ENCODE measurements at places on chromosomes 2 and 18. TPM values are rescaled to one million over a fixed set of nuclear protein-coding genes. Genes with fewer than 3 reads are reported as not detected.
A peak's percentile ranks its signal among the peaks of the same experiment; 100 is the strongest.

GRCh38 chr2:45857275-45857609 lies 205.8 kb downstream of the PRKCE start:
- peak; percentile 94 for DNase-seq

DNA sequence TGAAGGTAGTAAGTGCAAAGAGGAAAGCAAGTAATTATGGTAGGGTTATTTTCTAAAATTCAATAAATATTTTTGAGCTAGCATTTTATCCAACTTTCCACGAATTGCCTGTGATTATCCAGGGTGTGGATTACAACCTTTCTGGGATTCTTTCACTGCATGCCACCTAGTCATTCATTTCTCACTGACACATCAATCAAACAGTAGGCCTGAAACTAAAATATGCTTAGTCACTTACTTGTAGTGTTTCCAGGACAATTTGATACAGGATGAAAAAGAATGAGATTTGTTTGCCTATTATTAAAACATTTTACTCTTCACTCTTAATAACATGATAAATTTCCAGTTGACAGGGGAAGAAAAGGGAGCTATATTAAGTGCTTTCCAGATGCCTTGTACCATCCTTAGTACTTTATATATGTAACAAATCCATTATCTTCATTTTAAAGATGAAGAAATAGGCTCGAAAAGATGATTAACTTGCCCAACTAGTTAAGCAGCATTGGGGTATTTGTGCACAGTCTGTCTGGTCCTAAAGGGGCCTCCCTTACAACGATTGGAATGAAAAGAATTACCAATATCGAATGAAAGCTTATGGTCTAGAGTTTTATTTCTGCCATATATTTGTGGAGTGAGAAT lies 70.4 kb downstream of the KCTD1 start:
- DNase-seq = no peak

The NEB gene
- 1,306 TPM for polyA plus RNA-seq

DNA sequence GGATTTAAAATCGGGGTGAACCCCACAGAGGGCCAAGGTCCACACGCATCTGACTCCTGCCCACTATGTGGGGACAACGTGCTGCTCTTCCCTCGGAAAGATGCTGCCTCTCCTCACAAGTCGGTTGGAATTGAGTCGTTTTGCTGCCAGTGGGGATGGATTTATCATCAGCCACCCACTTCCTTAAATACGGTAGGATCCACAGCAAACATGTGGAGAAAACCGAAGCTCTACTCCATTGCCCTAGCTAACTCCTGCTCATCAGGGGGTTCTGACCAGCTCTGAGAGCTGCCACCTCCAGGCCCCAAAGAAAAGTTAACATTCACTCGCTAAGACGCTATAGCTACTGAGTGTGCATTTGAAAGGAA lies 80.9 kb downstream of the CHRNA1 start:
- DNase-seq = peak; percentile 84

DNA sequence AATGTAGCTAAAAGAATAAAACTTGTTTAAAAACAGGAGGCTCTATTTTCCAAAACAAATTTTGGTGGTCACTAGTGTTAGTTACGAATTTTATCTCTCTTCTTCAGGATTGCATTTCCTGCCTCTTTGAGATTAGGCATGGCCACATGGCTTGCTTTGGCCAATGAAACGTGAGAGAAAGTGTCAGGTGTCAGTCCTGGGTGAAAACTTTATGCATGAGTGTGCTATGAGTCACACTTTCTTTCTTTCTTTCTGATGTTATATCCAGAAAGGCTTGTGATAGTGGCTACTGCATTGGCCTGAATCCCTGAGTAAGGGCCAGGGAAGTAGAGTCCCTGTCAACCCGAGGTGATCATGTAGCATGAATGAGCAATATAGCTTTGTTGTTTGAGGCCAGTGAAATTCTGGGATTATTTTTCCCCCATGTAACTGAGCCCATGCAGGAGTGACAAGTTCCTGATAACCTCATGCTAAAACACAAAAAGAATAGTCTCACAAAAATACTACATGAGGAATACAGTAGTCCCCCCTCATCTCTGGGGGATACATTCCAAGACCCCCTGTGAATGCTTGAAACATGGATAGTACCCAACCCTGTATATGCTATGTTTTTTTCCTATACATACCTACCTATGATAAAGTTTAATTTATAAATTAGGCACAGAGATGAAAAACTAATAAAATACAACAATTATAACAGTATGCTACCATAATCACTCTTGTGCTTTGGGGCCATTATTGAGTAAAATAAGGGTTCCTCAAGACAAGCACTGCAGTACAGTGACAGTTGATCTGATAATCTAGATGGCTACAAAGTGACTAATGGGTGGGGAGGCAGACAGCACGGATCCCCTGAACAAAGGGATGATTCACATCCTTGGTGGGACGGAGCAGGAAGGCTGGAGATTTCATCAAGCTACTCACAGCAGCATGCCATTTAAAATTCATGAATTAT lies 109.5 kb downstream of the CDC42EP3 start:
- DNase-seq = no peak

DNA sequence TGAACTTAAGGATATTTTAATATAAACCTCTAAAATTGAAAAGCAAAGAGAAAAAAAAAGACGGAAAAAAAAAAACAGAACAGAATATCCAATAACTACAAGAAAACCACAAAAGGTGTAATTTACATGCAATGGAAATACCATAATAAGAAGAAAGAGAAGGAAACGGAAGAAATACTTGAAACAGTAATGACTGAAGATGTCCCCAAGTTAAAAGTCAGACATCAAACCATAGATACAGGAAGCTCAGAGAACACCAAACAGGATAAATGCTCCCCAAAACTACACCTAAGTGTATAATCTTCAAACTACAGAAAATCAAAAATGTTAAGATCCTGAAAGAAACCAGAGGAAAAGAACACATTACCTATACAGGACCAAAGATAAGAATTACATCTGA lies 39.2 kb downstream of the FBXO15 start:
- DNase-seq = no peak

- no peak for DNase-seq
Observed at GRCh38 chr2:161613161-161613560, 11.1 kb upstream of the SLC4A10 start.

DNA sequence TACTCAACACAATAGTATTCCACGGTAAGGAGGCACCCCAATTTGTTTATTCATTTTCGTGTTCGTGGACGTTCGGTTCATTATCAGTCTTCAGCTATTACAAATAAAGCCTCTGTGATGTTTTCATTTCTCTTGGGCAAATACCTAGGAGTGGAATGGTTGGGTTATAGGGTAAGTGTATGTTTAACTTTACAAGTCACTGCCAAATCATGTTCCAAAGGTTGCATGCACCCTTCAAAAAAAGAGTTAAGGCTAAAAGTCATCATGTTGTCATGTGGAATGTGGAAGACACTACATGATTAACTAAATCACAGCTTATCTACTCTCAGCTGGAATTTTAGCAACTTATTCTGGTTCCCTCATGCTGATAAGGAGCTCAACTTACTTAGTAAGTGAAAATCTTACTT lies 15.8 kb downstream of the INO80C start:
- DNase-seq = no peak

GRCh38 chr2:86238354-86238753 lies 39.1 kb downstream of the MRPL35 start:
- DNase-seq = no peak

The OSR1 gene
- polyA plus RNA-seq = 20.1 TPM

GRCh38 chr2:188399159-188399558 lies 107.5 kb downstream of the GULP1 start:
- no peak for DNase-seq

The TXNDC2 gene
- 0.13 TPM for polyA plus RNA-seq
